ENCODE measurements at places on chromosomes 3 and 15. TPM values are rescaled to one million over a fixed set of nuclear protein-coding genes. Genes with fewer than 3 reads are reported as not detected.

DNA sequence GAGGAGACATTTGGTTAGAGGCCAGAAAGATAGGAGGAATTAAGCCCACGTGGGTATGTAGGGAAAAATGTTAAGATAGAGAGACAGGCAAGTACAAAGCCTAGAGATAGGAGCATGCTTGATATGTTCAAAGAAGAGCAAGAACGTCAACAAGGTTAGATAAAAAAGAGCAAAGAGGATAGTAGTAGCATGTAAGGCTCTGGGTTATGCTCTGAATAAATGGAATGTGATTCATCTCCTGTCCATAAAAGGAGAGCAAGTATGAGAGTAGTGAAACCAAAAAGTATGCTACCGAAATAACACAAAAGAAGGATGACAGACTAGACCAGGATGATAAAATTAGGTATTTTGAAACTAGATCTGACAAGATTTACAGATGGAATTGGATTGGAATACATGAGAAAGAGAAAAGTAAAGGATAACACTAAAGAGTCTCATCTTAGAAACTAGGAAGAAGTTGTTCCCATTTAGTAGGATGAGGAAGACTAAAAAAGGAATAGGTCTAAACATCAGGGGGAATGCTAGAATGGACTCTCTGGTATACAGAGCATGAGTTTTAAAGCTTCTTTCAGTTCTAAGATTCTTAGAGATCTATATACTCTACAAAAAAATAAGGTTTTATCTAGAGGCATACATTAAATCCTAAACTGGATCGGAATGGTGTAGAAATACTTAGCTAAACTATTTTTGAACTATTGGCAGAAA, 59.1 kb downstream of the TRPM7 start:
- H3K4me1 ChIP-seq, result peaks cover 41% of the 10 kb centered on the region
- H3K27me3 ChIP-seq, result no peaks in the 10 kb centered on the region
- H3K27ac ChIP-seq, result peak overlapping the region; percentile 79
- DNase-seq, result no peak
- H3K36me3 ChIP-seq, result peaks cover 16% of the 10 kb centered on the region
- H3K4me3 ChIP-seq, result peak overlapping the region; percentile 10

DNA sequence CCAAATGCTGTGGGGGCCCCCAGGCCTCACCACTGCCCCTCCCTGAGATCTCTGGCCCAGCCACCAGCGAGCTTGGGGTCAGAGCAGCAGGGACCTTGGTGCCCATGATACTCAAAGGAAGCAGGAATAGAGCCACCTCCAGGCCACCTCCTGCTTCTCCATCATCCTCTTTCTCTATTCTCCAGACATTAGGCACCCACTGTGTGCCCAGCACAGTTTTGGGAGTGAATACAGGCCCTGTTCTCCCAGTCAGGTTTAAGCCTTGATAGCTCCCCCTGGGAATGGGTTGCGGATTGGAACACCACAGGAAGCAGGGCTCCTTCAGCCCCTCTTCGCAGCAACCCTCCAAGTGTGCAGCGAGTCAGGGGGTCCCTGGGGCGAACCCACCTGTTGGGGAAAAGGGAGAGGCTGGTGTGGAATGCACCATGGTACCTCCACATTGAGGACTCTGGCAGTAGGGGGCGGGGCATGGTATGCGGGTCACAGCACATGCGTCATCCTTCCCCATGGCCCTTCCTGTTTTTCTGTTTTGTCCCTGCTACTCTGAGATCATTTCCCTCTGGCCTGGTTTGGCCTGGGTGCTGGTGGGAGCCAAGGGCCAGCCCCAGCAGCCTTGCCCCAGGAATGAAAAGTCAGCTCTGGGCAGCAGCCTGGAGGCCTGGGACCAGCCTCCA, 14.2 kb upstream of the SEMA3B start:
- DNase-seq, result no peak
- H3K4me1 ChIP-seq, result peaks cover 26% of the 10 kb centered on the region
- H3K36me3 ChIP-seq, result peaks cover 22% of the 10 kb centered on the region
- H3K27ac ChIP-seq, result peak overlapping the region; percentile 79
- no peaks in the 10 kb centered on the region for H3K27me3 ChIP-seq

Gene CTXN2
- not detected for total RNA-seq

Gene KBTBD8
- total RNA-seq, result 1.9 TPM

DNA sequence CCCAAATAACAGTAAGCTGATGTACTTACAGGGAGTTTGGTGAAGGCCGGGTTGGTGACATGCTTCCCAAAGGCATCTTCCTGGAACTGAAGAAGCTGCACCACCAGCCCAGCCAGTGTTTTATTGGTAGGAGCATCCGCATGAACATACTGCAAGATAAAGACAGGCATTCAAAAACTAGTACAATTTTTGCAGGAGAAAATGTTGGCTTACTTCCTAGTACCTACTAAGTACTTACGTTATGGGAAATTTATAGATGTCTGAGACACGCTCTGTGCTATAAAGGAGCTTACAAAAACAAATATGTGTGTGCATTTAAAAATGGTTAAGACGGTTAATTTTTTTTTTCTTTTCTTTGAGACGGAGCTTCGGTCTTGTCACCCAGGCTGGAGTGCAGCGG, 8.9 kb downstream of the SMARCC1 start:
- DNase-seq, result peak; percentile 12
- H3K27ac ChIP-seq, result no peak overlapping the region
- H3K36me3 ChIP-seq, result peaks cover 8% of the 10 kb centered on the region

GRCh38 chr15:73004462-73004861, 47.8 kb upstream of the NEO1 start:
- peaks cover 20% of the 10 kb centered on the region for H3K27me3 ChIP-seq
- DNase-seq, result no peak
- no peaks in the 10 kb centered on the region for H3K36me3 ChIP-seq
- no peak overlapping the region for H3K27ac ChIP-seq

GRCh38 chr3:49769286-49769915, 16.9 kb downstream of the IP6K1 start:
- peak overlapping the region; percentile 1 for H3K27ac ChIP-seq
- H3K36me3 ChIP-seq, result no peaks in the 10 kb centered on the region
- H3K4me1 ChIP-seq, result peaks cover 15% of the 10 kb centered on the region
- no peaks in the 10 kb centered on the region for H3K27me3 ChIP-seq

- H3K36me3 ChIP-seq, result no peaks in the 10 kb centered on the region
- H3K4me3 ChIP-seq, result peak overlapping the region; percentile 62
- H3K27ac ChIP-seq, result peak overlapping the region; percentile 60
- peaks cover 12% of the 10 kb centered on the region for H3K4me1 ChIP-seq
- no peak for DNase-seq
Observed at GRCh38 chr3:88031642-88032077, 27.1 kb downstream of the CGGBP1 start.

Gene SPINK8
- total RNA-seq, result not detected

Gene MUC20
- 8.4 TPM for total RNA-seq

DNA sequence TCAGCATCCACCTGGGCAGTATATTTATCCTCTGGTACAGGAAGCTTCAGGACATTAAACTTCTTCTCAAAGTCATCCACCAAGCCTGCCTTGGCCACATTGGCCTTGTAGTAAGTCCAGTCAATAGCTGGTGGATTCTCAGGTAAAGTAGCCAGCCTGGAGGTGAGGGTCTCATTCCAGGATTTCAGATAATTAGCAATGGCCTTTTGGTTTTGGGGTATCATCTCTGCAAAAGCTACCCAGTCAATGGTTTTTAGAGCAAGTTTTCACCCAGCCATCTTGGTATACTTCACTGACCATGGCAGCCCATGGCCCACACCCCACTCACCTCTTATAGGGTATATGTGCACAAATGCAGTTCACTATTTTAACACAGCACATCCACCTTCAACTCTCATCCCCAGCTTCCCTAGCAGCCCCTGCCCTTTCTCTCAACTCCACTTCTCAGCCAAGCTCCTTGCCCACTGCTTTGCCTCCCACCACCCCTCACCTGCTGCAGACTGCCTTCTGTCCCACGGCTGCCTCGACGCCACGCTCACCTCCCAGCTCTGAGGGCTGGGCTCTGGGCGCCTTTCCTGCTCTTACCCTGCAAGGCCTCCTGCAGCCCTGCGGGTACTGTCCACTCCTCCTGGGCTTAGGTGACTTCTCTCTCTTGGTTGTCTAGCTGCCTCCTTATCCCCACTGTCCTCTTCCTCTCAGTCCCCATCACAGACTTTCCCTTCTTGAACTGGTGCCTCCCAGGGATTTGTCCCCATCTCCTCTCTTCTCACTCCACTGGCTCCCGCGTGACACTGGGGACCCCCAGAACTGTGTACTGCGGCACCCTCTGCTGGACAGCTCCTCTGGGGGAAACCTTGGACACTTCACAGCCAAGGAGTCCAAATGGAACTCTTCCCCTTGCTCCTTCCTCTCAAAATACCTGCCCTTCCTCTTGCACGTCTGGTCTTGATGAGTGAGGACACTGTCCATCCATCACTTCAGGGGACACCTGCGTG, 1.7 kb upstream of the TGM5 start:
- H3K36me3 ChIP-seq, result peaks cover 2% of the 10 kb centered on the region
- H3K4me1 ChIP-seq, result no peaks in the 10 kb centered on the region
- peaks cover 67% of the 10 kb centered on the region for H3K27me3 ChIP-seq
- no peak for DNase-seq
- no peak overlapping the region for H3K27ac ChIP-seq

Gene VGLL3
- total RNA-seq, result 170 TPM

Gene DNAH12
- total RNA-seq, result 0.29 TPM

- no peaks in the 10 kb centered on the region for H3K27me3 ChIP-seq
- DNase-seq, result no peak
- no peak overlapping the region for H3K4me3 ChIP-seq
- peaks cover 9% of the 10 kb centered on the region for H3K36me3 ChIP-seq
Observed at GRCh38 chr3:98906230-98906629, 4.7 kb upstream of the DCBLD2 start.

Gene PAK6
- not detected for total RNA-seq

- no peak for DNase-seq
- H3K4me1 ChIP-seq, result no peaks in the 10 kb centered on the region
- no peak overlapping the region for H3K4me3 ChIP-seq
- H3K27ac ChIP-seq, result no peak overlapping the region
- H3K36me3 ChIP-seq, result peaks cover 2% of the 10 kb centered on the region
- peaks cover 19% of the 10 kb centered on the region for H3K27me3 ChIP-seq
Observed at GRCh38 chr3:58672451-58672850, 5.9 kb upstream of the FAM3D start.

- H3K4me3 ChIP-seq, result no peak overlapping the region
- no peak overlapping the region for H3K27ac ChIP-seq
- H3K4me1 ChIP-seq, result peaks cover 14% of the 10 kb centered on the region
- peaks cover 19% of the 10 kb centered on the region for H3K36me3 ChIP-seq
Observed at GRCh38 chr15:52351206-52351908, 55.8 kb upstream of the MYO5C start.

Gene LRRN1
- total RNA-seq, result 2.2 TPM

DNA sequence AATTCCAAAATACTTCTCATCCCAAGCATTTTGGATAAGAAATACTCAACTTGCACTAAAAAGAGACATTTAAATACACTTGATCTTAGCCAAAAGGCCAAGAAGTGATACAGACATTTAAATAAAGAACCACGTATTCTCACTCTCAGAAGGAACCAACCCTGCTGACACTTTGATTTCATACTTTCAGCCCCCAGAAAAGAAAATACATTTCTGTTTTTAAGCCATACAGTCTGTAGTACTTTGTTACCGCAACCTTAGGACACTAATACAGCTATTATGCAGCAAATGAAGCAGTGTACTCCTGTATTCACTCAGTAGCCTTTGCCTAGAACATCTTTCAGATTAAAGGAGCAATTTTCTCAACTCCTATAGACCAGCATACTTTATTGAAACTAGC, 86.7 kb downstream of the TBC1D5 start:
- no peak for DNase-seq
- H3K27me3 ChIP-seq, result no peaks in the 10 kb centered on the region
- no peaks in the 10 kb centered on the region for H3K36me3 ChIP-seq
- H3K4me1 ChIP-seq, result no peaks in the 10 kb centered on the region
- H3K4me3 ChIP-seq, result no peak overlapping the region

GRCh38 chr3:196772897-196773296, 33.2 kb downstream of the PAK2 start:
- DNase-seq, result no peak
- no peak overlapping the region for H3K4me3 ChIP-seq
- no peaks in the 10 kb centered on the region for H3K27me3 ChIP-seq
- H3K4me1 ChIP-seq, result peaks cover 52% of the 10 kb centered on the region
- peaks cover 5% of the 10 kb centered on the region for H3K36me3 ChIP-seq
- H3K27ac ChIP-seq, result peak overlapping the region; percentile 28

GRCh38 chr3:135145581-135145980, 350.5 kb downstream of the EPHB1 start:
- DNase-seq, result no peak
- H3K27ac ChIP-seq, result no peak overlapping the region
- no peaks in the 10 kb centered on the region for H3K4me1 ChIP-seq

Gene RARRES1
- total RNA-seq, result 0.99 TPM

DNA sequence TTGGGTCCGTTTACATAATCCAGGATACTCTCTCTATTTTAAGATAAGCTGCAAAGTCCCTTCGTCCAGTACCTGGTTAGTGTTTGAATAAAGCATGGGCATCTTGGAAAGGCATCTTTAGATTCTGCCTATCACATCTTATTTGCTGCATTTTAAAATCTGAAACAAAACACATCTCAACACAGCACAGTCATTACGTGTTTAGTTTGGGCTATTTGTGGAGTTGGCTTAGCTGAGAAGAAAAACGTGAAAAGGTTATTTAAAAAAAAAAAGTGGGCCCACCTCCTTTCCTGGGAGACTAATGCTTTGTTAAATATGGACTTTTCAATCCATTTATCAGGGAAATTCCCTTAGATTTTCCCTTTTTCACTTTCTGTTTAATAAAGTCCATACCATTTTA, 174.5 kb upstream of the WNT5A start:
- DNase-seq, result no peak
- H3K36me3 ChIP-seq, result no peaks in the 10 kb centered on the region
- no peak overlapping the region for H3K4me3 ChIP-seq
- no peaks in the 10 kb centered on the region for H3K4me1 ChIP-seq

DNA sequence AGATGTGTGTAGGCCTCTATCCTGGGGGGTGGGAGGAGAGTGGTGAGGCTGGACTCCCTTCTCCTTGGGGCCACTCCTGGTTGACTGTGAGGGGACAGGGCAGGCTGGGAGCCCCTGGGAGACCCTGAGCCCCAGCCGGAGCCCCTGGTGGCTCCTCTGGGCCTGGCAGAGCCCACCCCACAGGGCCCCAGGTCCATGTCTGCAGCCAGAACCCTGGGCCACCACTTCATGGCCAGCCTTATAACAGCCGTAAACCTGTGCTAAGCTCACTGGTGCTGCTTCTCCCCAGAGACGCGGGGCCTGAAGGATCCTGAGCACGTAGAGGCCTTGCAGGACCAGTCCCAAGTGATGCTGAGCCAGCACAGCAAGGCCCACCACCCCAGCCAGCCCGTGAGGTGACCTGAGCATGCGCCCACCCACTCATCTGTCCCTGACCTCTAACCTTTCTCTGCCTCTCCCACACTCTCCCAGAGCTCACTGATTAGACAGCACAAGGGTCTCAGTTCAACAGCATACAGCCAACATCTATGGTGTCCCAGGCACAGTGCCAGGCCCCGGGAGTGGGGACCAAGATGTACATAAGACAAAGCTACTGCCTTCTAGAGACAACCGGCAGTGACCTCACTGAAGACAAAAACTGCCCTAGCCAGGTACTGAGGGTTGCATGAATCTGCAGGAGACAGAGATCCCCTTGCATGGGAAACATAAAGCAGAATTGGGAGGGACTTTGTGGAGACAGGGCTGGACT, 3.5 kb downstream of the NR2E3 start:
- no peak overlapping the region for H3K27ac ChIP-seq
- peaks cover 8% of the 10 kb centered on the region for H3K36me3 ChIP-seq
- no peak for DNase-seq

Gene TRH
- not detected for total RNA-seq

GRCh38 chr3:112124907-112125607, 8.0 kb downstream of the GCSAM start:
- no peaks in the 10 kb centered on the region for H3K27me3 ChIP-seq
- H3K4me1 ChIP-seq, result peaks cover 7% of the 10 kb centered on the region
- H3K4me3 ChIP-seq, result no peak overlapping the region
- no peaks in the 10 kb centered on the region for H3K36me3 ChIP-seq

Gene CLASP2
- total RNA-seq, result 52.8 TPM

GRCh38 chr3:158768361-158768787, 33.5 kb upstream of the MFSD1 start:
- no peak overlapping the region for H3K27ac ChIP-seq
- H3K36me3 ChIP-seq, result peaks cover 6% of the 10 kb centered on the region
- H3K27me3 ChIP-seq, result peaks cover 3% of the 10 kb centered on the region
- H3K4me3 ChIP-seq, result no peak overlapping the region
- DNase-seq, result no peak

Data from chondrocyte (in vitro differentiated cells).